GM23248 (cell line): ENCODE measurements at places on chromosomes 6 and 20.

GRCh38 chr20:48910347-48910781, 11.1 kb upstream of the ARFGEF2 start:
- no peak for DNase-seq

DNA sequence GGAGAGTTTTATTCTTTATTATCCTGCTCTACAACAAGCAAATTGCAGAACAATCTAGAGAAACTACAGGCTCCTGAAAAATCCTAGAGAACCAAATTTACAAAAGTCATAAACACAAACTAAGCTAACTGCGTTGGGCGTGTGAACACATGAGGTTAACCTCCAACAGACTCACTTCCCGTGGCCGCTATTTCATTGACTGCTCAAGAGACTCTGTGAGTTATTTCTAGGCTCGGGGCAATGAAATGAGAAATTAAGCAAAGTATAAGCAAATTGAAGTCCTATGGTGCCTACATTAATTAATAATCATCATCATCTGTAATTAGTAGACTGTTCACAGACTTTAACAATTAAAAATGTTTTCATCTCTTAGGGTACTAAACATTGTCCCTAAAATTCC, 100.0 kb downstream of the MBOAT1 start:
- DNase-seq = no peak

- peak; percentile 84 for DNase-seq
Observed at GRCh38 chr6:1597924-1598323, 11.8 kb upstream of the FOXC1 start.

DNA sequence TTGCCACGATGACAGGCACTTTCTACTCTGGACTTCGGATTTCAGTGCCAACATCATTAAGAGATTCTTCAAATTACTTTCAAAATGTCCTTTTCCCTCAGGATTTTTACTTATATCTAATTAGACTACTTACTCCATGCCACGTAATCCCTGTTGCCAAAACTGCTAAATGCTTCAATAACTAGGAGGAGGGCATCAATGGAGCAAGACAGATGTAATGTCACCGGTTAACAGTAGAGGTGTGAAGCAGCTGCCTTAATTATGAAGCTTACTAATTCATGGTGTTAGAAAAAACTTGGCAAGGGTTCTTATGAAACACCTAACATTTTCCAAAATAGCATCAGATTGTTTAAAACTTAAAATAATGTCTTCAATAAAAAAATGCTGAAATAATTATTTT, 111.2 kb upstream of the SIM1 start:
- DNase-seq = no peak
